ENCODE measurements at places on chromosomes 2 and 18.

- H3K36me3 ChIP-seq, result no peaks in the 10 kb centered on the region
- peak; percentile 69 for DNase-seq
- no peak overlapping the region for H3K27ac ChIP-seq
Measured at GRCh38 chr2:224155896-224156295, 116.8 kb upstream of the SERPINE2 start.

- no peak for DNase-seq
- H3K4me1 ChIP-seq, result no peaks in the 10 kb centered on the region
- no peak overlapping the region for H3K27ac ChIP-seq
- H3K4me3 ChIP-seq, result no peak overlapping the region
- H3K27me3 ChIP-seq, result no peaks in the 10 kb centered on the region
- H3K36me3 ChIP-seq, result no peaks in the 10 kb centered on the region
Measured at GRCh38 chr18:9890196-9890595, 4.4 kb downstream of the TXNDC2 start.

DNA sequence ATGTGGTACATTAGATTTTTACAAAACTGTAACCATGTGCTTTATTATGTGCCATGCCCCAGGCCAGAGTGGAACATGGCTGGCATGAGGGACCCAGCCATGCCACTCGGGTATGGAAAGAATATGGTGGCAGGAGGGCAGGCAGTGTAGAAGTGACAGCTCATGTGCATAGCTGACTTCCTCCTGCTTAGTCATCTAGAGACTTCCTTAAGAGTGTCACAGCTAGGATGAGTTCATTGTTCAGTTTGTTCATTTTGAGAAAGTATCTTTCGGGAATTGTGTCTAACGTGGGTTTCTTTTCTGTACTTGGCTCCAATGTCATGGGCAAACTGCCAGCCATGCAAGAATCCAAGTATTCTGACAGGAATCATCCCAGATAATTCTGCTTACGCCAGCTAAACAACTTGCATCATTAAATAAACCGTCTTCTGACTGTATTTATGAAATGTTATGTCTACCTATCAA, 94.3 kb upstream of the ITGB6 start:
- no peak overlapping the region for H3K4me3 ChIP-seq

DNA sequence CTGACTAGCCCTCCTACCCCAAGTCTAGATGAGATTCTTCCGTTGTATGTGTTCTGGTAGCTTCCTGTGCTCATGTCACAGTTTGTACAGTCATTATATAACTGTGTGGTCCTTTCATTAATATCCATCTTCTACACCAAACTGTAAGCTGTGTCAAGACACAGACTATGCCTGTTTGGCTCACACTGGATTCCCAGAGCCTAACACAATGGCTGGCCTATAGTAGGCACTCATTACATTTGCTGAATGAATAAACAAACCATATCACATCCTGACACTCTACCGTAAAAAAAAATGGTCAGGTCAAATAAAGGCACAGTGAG, 72.6 kb downstream of the ANKRD44 start:
- no peak overlapping the region for H3K4me3 ChIP-seq
- H3K27ac ChIP-seq, result no peak overlapping the region
- no peaks in the 10 kb centered on the region for H3K27me3 ChIP-seq
- DNase-seq, result no peak

DNA sequence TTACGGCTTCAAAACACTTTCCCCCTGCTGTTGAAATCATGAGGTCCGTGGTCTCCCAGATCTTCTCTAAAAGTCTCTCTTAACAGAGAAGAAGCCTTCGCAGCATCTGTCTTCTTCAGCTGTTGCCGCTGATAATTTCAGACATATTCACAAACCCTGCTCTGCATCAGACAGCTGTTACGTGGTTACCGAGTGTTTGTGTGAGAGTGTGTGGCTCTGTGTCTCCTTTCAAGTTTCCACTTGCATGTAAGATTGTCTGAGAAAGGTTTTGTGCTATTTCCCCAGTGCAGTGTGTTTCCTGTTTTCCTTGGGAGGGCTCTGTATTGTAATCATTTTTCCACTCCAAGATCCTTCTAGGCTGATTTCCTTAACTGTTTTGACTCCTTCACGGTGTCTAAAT, 32.8 kb downstream of the MAIP1 start:
- H3K27ac ChIP-seq, result no peak overlapping the region
- no peaks in the 10 kb centered on the region for H3K36me3 ChIP-seq
- peaks cover 7% of the 10 kb centered on the region for H3K4me1 ChIP-seq
- H3K27me3 ChIP-seq, result no peaks in the 10 kb centered on the region
- no peak overlapping the region for H3K4me3 ChIP-seq

DNA sequence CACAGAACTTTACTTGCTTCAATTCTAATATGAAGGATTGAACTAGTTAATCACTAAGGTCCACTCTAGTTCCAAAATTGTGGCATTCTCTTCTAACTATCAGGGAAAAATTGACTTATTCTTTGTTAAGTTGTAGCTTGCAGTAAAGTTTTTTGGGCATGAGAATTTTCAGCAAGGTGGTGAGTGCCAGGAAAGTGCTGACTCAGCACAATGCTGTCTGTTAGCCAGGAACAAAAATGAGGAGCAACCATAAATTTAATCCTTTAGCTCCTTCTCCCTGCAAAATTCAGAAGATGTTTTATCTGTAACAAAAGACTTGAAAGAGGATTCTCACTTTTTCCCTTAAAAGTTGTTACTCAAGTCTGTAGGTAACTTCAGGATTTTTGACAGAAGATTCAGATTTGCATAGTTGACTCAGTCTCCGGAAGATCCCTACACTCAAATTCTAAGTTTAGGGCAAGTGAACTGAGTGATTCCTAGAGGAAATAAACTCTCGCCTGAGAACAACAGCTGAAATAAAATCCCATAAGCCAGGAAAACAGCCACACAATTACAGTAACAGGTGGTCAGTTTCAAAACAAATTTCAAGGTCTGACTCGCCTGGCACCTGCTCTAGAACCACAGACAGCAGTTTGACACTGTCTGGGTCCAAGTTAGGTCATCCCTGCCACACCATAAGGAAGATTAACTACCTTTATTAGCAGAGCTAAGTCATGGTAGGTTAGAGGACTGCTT, 20.2 kb upstream of the DARS1 start:
- no peak for DNase-seq
- H3K4me1 ChIP-seq, result no peaks in the 10 kb centered on the region
- no peaks in the 10 kb centered on the region for H3K36me3 ChIP-seq
- no peak overlapping the region for H3K4me3 ChIP-seq
- H3K27ac ChIP-seq, result no peak overlapping the region

- no peaks in the 10 kb centered on the region for H3K36me3 ChIP-seq
- H3K4me3 ChIP-seq, result no peak overlapping the region
- no peak for DNase-seq
Measured at GRCh38 chr18:58055890-58056558, 12.0 kb downstream of the NEDD4L start.

- H3K4me1 ChIP-seq, result no peaks in the 10 kb centered on the region
- DNase-seq, result no peak
- H3K27ac ChIP-seq, result no peak overlapping the region
- H3K27me3 ChIP-seq, result no peaks in the 10 kb centered on the region
- H3K4me3 ChIP-seq, result no peak overlapping the region
- H3K36me3 ChIP-seq, result no peaks in the 10 kb centered on the region
Measured at GRCh38 chr2:53366543-53366942, 401.1 kb upstream of the CHAC2 start.

DNA sequence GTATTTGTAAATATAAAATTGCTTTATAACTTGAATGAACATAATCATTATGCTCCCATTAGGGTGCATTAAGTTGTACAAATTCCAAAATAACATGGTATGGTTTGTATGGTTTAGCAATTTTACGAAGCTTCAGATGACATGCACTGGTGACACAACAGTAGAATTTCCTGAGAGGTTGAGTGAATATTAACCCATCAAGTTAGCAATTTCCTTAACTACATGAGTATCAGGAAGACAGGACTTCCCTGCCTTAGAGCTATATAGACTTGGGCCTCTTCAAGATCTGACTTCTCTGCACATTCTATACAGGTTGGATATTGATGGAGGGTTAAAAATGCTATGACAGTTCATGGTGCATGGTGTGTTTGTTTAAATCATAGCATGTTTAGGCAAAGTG, 60.2 kb downstream of the ZC3H6 start:
- no peaks in the 10 kb centered on the region for H3K27me3 ChIP-seq
- H3K36me3 ChIP-seq, result no peaks in the 10 kb centered on the region
- no peak overlapping the region for H3K27ac ChIP-seq
- H3K4me3 ChIP-seq, result no peak overlapping the region
- no peaks in the 10 kb centered on the region for H3K4me1 ChIP-seq

Data from mesendoderm (in vitro differentiated cells).